ENCODE measurements at places on chromosomes 12 and 14.

DNA sequence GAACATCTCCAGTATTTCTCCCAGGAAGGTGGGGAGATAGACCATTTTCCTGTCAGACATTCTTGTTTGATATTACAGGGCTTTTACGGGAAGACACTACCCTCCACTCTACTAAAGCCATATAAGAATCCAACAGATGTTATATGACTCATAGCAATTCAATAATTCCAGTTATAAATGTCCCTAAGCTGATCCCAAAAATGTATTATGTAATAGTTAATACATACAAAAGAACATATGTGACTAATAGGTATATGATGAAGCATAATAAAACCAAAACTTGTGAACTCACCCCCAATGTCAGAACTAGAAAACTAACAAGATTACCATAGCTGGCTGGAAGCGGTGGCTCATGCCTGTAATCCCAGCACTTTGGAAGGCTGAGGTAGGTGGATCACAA, 84.2 kb downstream of the EFCAB11 start:
- DNase-seq, result peak; percentile 79

- DNase-seq, result no peak
These were observed 298.3 kb downstream of the SSPN start for GRCh38 chr12:26493656-26494055.

GRCh38 chr12:19440019-19440858, 947 bp downstream of the AEBP2 start:
- DNase-seq, result peak; percentile 51

DNA sequence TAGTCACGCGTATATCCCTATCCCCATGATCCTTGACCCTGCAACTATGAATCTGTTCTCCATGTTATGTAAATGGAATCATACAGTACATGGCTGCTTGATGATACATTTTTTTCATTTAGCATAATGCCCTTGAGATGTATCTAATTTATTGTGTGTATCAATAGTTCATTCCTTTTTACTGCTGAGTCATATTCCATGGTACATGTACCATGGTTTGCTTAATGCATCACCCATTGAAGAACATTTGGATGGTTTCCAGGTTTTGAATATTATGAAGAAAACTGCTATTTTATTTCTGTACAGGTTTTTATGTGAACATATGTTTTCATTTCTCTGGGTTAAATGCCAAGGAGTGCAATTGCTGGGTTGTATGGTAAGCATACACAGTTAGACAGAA, 4.0 kb upstream of the RNASE10 start:
- peak; percentile 28 for DNase-seq

GRCh38 chr14:29749829-29750228, 177.8 kb downstream of the PRKD1 start:
- DNase-seq, result no peak

- DNase-seq, result peak; percentile 51
These were observed 404.4 kb downstream of the FLRT2 start for GRCh38 chr14:85934123-85934885.

DNA sequence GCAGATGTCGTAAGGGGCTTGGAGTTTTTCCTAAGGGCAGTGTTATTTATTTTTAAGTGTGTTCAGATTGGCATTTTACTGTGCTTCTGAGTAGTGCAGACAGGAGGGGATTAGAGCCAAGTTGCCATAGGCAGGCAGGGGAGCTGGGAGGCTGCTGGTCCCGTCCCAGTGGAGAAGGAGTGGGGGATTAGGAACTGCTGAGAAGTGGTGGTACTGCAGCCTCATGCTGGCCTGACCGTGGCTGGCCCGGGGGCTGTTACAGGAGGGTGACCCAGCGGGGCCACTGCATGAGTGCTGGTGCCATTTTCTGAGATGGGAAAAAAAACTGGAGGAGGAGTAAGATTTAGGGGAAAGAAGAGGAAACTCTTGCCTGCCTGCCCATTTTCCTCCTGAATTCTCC, 52.3 kb upstream of the DLK1 start:
- DNase-seq, result no peak

DNA sequence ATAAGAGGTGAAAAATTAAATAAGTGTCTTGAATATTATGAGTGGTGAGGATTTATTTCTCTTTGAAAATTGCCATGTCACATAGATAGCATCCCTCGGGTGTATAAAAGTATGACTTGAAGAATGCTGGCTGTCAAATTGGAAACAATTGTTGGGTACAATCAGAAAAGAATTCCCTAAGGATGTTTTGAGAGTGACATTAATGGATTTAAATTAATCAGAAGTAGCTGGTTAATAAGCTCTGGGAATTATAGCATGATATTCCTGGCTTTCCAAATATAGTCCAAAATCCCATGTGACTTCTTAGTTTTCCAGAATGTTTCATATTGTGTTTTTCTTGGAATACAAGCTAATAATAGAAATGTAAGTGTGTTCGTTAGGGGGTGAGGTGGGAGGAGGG, 196.5 kb downstream of the ANO4 start:
- DNase-seq, result no peak

DNA sequence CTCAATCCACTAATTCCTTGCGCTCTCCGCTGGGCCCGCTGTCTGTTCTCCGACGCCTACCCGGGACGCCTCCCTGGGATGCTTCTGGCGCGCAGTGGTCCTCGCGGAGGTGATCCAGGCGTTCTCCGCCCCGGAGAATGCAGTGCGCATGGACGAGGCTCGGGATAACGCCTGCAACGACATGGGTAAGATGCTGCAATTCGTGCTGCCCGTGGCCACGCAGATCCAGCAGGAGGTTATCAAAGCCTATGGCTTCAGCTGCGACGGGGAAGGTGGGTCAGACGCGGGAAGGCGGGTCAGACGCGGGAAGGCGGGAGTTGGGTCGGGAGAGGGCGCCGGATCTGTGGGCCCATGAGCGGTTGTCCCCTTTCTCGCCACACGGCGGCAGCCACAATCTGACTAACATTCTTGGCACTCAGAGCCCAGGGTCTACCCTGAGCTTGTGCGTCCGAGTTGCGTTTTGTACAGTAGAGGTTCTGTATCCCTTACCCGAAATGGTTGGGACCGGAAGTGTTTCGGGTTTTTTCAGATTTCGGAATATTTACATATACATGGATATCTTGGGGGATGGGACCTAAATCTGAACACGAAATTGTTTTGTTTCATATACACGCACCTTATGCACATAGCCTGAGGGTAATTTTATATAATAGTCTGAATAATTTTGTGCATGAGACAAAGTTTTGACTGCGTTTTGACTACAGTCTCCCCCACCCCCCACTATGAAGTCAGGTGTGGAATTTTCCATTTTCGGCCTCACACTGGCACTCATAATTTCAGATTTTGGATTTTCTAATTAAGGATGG, 762 bp downstream of the C12orf57 start:
- peak; percentile 93 for DNase-seq

- DNase-seq, result no peak
These were observed 249.2 kb downstream of the ETNK1 start for GRCh38 chr12:22874151-22874550.

DNA sequence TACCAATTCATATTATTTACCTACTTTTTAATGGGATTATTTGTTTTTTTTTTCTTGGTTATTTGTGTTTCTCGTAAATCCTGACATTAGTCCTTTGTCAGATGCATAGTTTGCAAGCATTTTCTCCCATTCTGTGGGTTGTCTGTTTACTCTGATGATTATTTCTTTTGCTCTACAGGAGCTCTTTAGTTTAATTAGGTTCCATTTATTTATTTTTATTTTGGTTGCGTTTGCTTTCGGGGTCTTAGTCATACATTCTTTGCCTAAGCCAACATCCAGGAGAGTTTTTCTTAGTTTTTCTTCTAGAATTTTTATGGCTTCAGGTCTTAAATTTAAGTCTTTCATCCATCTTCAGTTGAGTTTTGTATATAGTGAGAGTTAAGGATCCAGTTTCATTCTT, 289.9 kb downstream of the AKAP6 start:
- DNase-seq, result no peak

GRCh38 chr12:88433997-88434703, 146.1 kb downstream of the KITLG start:
- peak; percentile 69 for DNase-seq

GRCh38 chr12:54010053-54010971, 1.5 kb downstream of the HOXC8 start:
- DNase-seq, result no peak

DNA sequence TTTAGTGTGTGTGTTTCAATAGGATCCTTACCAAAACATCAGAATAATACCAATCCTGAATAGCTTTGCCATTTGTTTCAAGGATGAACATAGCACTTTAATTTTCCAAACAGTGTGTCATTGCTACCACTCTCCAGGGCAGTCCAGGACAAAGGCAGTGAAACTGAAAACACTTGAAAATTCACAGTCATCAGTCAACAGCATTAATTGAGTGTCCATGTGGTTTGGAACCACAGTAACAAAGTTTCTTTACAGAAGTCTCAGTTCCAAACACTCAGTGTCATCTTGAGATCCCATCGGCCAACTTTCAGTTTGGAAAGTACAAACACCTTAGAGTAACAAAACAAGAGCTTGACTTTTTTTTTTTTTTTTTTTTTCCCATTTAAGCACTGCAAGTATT, 228.4 kb upstream of the SOX5 start:
- DNase-seq, result no peak

GRCh38 chr14:105563347-105563737, 37.0 kb downstream of the TMEM121 start:
- DNase-seq, result no peak

- no peak for DNase-seq
These were observed 106.7 kb upstream of the TMPO start for GRCh38 chr12:98408681-98409080.

DNA sequence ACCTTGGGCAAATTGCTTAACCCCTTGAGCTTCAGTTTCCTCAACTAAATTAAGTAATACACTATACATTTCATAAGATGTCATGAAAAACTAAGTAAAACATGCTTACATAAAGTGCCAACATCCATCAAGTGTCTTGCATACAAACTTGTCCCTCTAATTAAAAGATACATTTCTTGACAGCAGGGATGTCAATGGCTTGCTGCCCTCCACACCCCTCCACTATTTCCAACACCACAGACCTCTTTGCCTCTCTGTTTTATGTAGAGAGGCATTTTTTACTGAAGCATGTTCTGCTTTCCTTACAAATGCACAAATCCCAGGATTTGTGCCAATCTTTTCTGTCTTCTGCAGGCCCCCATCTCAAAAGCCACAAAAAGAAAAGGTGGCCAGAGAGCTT, 89.0 kb upstream of the HOXC13 start:
- DNase-seq, result no peak

- DNase-seq, result no peak
These were observed 24.0 kb downstream of the PRDM4 start for GRCh38 chr12:107736914-107737313.

- DNase-seq, result no peak
These were observed 15.8 kb upstream of the HNF1A start for GRCh38 chr12:120962532-120963020.

GRCh38 chr14:22118899-22119477, 445.4 kb upstream of the OR4E1 start:
- peak; percentile 2 for DNase-seq

- no peak for DNase-seq
These were observed at the start of gene KRT4 for GRCh38 chr12:52813885-52814709. Gene KRT4 (minus strand): TSS chr12:52814116. CDS start chr12:52814058, 58 bp downstream.

DNA sequence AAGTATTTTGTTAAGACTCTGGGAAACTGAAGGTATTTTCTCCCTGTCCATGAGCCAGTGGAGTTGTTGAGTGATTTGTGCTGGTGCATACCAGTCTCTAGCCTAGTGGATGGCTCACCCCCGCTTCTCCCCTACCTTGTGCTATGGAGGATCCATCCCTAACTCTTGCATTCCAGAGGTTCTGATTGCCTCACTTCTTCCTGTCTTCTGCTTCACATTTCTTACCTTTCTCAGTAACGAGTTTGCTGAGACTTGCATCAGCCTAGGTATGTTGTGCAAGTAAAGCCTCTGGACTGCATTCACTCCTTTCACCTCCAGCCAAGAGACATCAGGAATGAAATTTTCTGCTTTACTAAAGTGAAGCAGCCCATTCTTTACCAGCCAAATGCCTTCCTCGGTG, 391.6 kb downstream of the ZFP36L1 start:
- DNase-seq, result no peak

- peak; percentile 56 for DNase-seq
These were observed at the start of gene TMTC1 for GRCh38 chr12:29783773-29784666. Gene TMTC1 (minus strand): TSS chr12:29783942. CDS start chr12:29783751, 191 bp downstream.

DNA sequence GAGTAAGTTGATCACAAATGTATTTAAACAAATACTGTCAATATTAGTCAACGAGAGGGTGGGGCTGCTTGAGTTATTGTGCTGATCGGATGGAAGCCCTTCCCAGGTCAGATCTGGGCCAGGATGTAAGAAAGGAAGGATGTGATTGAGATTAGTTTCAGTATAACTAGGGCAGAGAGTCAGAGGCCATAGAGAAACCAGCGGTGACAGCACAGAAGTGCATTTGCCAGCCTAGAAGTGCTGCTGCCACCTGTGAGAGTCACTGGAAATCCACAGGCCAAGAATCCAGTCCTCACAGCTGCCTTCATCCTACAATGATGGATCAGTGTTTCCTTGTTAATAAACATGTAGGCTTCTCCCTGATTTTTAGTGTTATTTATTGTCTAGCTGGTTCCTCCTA, 9.8 kb upstream of the FERMT2 start:
- no peak for DNase-seq

GRCh38 chr14:75205591-75205990, 29.2 kb upstream of the TMED10 start:
- DNase-seq, result peak; percentile 67

- no peak for DNase-seq
These were observed 186.3 kb upstream of the PLEKHA5 start for GRCh38 chr12:18943200-18943599.

DNA sequence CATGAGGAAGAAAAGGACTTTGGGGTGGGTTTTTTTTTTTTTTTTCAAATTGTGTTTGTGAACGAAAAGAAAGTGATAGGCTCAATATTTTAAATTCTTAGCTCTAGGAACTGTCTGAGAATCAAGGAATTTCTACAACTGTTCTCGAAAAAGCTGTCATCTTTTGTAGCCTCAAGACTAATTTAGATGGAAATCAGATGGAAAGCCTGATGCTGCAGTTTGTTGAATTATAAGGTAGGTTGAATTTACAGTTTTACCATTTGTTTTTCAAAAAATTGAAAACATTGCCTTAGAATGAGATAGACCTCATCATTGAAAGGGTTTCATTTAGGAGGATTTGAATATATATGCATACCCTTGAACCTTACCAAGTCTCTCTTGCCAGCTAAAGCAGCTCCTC, 109.3 kb upstream of the TRHDE start:
- DNase-seq, result no peak

GRCh38 chr12:131151558-131152345, 198.0 kb downstream of the ADGRD1 start:
- DNase-seq, result no peak

GRCh38 chr12:93015871-93016751, 87.0 kb upstream of the EEA1 start:
- DNase-seq, result no peak

DNA sequence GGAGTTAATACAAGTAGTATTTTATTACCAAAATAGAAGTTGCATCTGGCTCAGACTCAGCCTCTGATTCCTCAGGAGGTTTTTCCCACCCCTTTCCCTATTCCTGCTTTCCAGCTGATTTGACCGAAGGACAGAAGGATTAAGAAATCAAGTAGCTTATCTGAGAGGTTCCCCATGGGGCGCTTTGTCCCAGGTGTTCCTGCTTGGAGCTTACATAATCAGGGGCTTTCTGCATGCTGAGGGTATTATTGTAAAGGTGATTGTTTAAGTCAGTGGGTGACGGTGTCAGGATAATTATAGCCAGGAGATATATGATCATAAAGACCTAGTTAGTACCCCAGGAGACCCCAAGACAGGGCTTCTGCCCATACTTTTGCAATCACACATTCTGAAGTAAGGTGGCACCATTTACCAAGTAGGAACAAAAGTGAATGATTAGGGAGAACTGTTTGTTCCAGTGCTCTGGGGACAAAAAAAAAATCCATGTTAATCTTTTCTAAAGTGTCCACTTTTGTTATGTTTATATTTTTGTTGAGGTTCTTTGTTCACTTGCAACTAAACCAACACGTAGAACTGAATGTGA, 921.3 kb downstream of the NRXN3 start:
- DNase-seq, result no peak

All from fibroblast of skin of back (primary cell).